ENCODE measurements at places on chromosomes 7 and 10.

GRCh38 chr7:42222891-42223290 is 14.1 kb downstream of the GLI3 start:
- no peak for DNase-seq

GRCh38 chr7:157700231-157701005 is 363.6 kb downstream of the DNAJB6 start:
- DNase-seq: no peak

DNA sequence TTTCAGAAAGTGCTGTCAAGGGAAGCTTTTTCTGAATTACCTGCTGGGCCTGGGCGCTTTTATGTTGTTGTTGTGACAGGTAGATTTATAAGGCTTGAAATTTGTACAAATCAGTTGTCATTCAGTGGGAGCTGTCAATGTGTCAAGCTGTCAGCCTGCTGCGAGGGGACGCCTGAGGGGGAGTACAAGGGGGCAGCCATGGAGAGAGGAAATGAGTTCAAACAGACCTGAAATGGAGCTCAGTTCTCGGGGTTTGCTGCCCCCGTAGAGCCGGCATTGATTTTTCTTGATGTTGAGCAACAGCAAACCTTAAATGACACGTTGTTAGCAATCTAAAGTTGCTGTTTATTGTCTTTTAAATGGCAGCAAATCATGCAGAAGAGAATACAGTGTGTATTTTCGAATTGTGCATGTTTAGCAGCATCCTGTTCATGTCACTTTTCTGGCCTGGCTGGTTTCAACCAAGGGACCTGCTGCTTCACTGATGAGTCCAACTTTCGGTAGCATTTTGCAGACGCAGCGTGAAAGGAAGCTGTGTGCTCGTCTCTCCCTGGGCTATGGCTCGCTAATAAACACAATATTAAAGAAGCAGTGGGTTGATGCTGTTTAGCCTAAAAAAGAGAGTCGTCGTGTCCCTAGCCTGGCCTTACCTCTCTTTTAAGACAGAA is 166.5 kb downstream of the LRMDA start:
- DNase-seq: peak; percentile 6

DNA sequence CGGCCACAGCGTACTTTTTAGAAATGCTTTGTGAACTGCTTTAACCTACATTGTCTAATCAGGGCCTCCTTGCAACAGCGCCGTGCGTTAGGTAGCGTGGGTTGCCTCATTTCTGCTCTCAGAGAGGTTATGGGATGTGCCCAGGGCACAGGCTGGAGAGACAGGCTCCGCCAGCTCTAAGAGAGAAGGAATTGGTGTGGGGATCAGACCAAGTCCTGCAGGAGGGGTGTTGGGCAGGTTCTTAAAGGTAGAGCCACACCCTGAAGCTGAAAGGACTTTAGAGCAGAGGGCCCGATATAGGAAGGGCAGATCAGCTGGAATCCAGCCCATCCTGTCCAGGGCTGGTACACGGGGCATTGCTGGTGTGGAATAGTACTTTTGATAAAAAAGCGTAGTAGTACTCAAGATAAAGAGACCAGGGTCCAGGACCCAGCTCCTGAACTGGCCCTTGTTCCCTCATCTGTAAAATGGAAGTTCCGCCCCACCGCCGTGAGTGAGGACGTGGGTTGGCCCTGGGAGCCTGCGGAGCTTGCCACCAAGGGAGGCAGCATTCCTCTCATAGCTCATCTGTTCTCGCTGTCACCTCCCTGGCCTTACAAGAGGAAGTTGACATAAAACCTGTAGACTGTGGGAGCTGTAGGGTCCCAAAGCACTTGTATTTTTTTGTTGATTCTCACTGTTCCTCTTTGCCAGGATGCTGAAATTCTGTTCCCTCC is 37.2 kb downstream of the TMEM120A start:
- no peak for DNase-seq

DNA sequence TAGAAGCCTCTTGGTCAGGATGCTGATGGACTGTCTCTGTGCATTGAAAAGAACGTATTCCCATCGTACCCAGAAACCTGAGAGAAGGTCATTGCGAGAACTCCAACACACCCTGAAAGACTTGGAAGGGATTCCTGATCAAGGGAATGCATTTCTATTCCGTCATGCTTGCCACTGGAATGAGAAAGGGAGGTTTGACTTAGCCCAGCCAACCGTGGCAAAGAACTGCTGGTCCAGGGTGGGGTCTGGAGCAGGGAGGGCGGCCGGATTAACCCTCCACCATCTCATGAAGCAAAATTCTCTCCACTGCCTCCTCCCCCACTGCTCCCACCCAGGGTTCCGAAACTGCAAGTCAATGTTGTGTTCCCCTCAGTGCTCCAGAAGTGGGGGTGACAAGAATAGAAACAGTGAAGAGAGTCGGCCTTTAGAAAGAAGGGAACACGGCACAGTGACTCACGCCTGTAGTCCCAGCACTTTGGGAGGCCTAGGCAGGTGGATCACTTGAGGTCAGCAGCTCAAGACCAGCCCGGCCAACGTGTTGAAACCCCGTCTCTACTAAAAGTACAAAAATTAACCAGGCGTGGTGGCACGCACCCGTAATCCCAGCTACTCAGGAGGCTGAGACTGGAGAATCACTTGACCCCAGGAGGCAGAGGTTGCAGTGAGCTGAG is 137.5 kb upstream of the MGMT start:
- DNase-seq: no peak

DNA sequence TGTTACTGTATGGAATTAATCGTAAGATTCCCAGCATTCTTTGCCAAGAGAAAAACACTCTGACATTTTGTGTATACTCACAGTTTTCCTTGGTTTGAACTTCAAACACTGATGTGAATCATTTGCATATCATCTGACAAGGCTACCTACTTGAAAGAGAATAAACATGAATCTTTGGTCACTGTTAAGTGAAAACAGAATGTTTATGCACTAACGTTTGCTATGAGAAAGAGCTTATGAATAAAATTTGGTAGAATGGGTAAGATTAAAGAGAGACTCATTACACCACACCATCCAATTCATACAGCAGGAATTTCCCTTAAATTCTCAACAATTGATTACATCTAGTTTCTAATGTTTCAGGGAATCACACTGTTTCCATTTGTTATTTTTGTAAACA is 46.6 kb downstream of the MACC1 start:
- DNase-seq: no peak

- DNase-seq: no peak
Measured at GRCh38 chr7:13179011-13179582, 491.7 kb downstream of the ARL4A start.

DNA sequence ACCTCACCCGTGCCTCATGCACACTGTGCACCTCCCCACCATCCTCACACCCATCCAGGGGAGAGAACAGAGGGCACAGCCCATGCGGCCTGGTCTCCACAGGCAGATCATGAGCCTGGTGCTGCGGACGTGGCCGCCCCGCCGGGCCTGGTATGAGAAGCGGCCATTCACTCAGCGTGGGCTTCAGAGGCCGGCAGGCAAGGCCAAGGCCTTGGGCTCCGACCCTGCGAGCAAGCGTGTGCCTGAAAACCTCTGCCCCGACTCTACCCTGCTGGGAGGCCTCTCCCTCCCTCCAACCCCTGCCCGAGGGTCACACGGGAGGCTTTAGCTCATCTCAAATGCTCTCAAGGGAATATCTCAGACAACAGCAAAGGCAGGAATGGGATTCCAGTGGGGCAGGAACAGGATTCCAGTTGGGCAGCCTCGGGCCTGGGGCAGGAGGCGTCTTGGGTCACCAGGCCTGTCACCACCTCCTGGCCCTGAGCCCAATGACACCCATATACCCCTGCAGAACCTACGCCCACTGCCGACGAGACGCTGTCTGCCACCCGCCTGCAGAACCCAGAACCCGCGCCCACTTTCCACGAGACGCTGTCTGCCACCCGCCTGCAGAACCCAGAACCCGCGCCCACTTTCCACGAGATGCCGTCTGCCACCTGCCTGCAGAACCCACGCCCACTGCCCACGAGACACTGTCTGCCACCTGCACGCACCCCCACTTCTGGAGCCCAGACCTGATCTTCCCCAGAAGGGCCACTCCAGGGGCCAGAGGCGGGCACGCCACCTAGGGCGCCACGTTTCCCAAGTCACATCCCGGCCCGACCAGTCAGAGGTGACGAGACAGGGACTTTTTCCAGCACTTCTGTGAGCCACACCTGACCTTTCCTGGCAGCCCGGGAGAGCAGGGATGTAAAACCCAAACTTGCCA is 38.9 kb downstream of the ADAP1 start:
- no peak for DNase-seq

- no peak for DNase-seq
Measured at GRCh38 chr7:138000081-138000701, 1.7 kb downstream of the CREB3L2 start.

DNA sequence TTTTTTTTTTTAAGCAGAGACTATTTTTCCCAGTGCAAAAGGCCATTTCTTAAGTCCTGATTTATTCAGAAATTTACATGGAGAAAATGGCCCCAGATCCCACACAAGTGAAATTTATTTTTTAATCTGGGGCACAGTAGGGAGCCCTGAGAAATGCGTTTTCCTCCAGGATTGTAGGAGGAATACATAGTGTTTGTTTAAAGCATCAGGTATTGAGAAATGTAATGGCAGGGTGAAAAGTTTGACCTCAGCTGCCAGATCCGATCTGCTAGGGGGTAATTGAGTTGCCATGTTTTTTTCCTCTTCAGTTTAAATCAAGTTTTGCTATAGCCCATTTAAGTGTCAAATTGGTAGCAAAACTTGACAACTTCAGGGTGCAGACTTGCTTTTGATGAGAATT is 110.0 kb downstream of the LRMDA start:
- no peak for DNase-seq

DNA sequence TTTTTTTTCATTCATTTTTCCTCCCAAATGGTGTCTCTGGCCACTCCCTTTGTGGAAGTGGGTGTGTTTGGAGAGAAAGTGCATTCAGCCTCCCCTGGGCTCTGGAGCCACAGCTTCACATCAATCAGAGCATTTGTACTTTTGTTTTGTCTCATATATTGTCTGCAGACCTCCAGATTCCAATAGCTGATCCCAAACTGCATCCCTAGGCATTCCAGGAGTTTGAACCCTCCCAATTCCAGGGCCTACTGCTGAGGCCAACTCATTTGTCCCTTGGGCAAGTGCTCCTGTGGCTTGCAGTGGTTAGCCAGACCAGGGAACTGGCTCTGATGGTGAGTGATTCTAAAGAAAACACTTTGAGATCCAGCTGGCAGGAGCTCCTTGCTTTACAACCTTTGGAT is 163.3 kb downstream of the IPMK start:
- DNase-seq: no peak

DNA sequence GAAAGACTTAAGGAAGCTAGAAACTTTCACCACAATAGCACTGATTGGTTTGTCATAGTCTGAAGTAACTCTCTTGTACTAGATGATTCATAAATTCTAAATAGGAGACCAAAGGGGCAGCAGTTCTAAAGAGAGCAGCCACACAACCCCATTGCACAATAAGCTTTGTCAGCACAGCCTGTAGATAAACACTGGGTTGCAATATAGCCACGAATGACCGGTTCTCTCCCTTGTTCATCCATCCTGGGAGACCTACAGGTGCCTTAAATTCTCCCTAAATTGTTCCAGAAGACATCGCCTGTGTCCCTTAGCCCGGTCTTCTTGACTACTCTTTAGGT is 167.0 kb downstream of the SNX13 start:
- no peak for DNase-seq

DNA sequence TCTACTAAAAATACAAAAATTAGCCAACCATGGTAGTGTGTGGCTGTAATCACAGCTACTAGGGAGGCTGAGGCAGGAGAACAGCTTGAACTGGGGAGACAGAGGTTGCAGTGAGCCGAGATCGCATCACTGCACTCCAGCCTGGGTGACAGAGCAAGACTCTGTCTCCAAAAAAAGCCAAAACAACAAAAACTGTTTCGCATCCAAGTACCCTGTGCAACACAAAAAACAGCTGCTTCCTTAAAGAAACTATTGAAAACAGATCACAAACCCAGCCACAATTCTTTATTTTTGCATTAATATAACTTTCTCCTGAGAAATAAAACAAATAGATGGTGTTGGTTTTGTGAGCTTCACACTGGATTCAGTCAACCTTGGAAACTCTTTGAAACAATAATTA is 112.1 kb upstream of the AFAP1L2 start:
- no peak for DNase-seq

- no peak for DNase-seq
Measured at GRCh38 chr10:75432176-75432575, 752 bp downstream of the LRMDA start.

DNA sequence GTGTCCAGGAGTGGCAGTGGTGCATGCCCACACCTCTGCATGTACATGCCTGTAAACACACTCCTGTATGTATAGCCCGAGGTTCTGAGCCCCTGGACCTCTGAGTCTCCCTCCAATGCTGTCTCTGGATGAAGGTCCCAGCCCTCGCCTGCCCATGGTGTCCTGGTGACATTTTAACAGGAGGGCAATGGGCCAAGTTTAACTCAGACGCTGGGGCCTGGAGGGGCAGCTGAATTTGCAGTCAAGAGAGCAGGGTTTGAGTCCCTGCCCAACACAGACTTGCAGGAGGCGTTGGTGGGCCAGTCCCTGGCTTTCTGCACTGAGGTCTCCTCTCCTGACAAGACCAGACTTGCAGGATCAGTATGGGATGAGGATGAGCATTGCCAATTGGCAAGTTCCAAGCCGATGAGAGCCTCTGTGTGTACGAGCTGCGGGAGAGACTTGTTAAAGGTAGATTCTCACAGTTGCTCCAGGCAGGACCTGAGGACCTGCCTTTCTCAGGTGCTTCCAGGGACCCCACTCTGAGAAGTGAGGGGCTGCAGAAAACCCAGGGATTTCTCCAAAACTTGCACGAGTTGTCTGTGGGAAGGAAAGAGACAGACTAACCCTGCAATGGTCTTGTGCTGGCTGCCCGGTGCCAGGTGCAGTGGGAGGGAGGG is 141.9 kb downstream of the ELFN1 start:
- no peak for DNase-seq

- no peak for DNase-seq
Measured at GRCh38 chr10:32160864-32161263, 104.6 kb upstream of the KIF5B start.

GRCh38 chr7:17489961-17490360 is 191.5 kb downstream of the AHR start:
- no peak for DNase-seq

DNA sequence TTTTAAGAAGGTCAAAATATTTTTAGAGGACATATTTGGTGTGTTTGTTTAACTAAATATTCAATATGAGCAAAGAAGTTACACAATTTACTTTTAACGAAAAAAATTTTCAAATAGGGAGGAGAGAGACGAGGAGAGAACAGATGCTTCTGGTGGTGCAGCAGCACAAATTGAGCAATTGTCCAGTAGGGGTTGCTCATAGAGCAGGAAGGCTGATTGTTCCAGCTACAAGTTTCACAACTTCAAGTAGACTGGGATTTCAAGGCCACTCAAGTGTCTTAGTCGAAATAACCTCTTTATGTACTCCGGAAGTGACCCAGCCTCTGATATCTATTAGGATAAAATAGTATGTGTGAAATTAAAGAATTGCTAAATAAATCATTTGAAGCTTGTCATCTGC is 197.9 kb downstream of the HDAC9 start:
- no peak for DNase-seq

All from NCI-H2081 (cell line).